ENCODE measurements at places on chromosomes 1 and 21. TPM values are rescaled to one million over a fixed set of nuclear protein-coding genes. Genes with fewer than 3 reads are reported as not detected.

- DNase-seq, result no peak
These were observed 1.3 kb upstream of the ATP1A1 start for GRCh38 chr1:116371752-116372151.

Gene SMAP2
- total RNA-seq, result 25.4 TPM

- no peak for DNase-seq
These were observed 8.2 kb downstream of the UMODL1 start for GRCh38 chr21:42079008-42079938.

DNA sequence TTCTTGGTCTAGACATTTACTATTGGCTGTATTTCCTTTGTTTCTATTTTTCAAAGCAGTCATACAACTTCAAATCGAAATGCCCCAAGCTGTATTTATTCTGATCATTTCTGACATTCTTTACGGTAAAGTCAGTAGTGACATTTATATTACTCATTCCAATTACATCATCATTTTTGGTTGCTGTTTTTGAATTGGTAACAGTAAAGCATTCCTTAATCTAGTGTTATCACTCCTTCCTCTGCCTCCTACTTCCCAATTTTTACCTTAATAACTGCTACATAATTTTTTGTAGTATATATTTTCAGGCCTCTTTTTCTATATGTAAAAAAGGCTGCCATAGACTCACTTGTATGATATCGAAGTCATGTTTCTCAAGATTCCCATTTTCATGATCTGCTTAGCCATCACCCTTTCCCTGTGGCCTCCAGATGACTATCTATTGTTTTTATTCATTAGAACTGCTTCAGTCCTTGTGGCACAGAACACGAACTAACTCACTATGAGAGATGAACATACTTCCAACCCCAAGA is 167.2 kb downstream of the RUNX1 start:
- DNase-seq, result no peak

Gene FOXD2
- total RNA-seq, result 0.72 TPM
